ENCODE measurements at places on chromosomes 1 and 21. TPM values are rescaled to one million over a fixed set of nuclear protein-coding genes. Genes with fewer than 3 reads are reported as not detected.

ACBD3 gene
- 27.0 TPM for total RNA-seq

SIM2 gene
- 0.26 TPM for total RNA-seq

AADACL4 gene
- not detected for total RNA-seq

TLR5 gene
- total RNA-seq: 8.2 TPM

CNR2 gene
- total RNA-seq: not detected

DIO1 gene
- not detected for total RNA-seq

TDRD5 gene
- total RNA-seq: not detected

CACNA1S gene
- under 0.01 TPM for total RNA-seq

CSF3R gene
- total RNA-seq: 5.2 TPM

COL16A1 gene
- 10.1 TPM for total RNA-seq

CHIT1 gene
- 0.26 TPM for total RNA-seq

RPE65 gene
- not detected for total RNA-seq

AVPR1B gene
- total RNA-seq: 0.78 TPM

DCST2 gene
- 0.33 TPM for total RNA-seq

ITLN2 gene
- total RNA-seq: not detected

SH2D1B gene
- not detected for total RNA-seq

AMY1C gene
- not detected for total RNA-seq

HSD11B1 gene
- 3.6 TPM for total RNA-seq

XPR1 gene
- 11.5 TPM for total RNA-seq

KMO gene
- total RNA-seq: 1.3 TPM

LYPD8 gene
- total RNA-seq: not detected

SPAG17 gene
- 1.6 TPM for total RNA-seq

NLRP3 gene
- 0.26 TPM for total RNA-seq

CYP4A22 gene
- not detected for total RNA-seq

BSND gene
- total RNA-seq: not detected

SH3D21 gene
- 0.33 TPM for total RNA-seq

ALX3 gene
- total RNA-seq: not detected

RHCE gene
- total RNA-seq: not detected

LCE3E gene
- not detected for total RNA-seq

KCNK1 gene
- 6.3 TPM for total RNA-seq
